ENCODE measurements at places on chromosomes 7 and 10.

- no peak for DNase-seq
Observed at GRCh38 chr10:121444520-121445165, 153.6 kb downstream of the FGFR2 start.

GRCh38 chr10:89351412-89351779, 23.6 kb downstream of the IFIT3 start:
- no peak for DNase-seq

GRCh38 chr10:75600833-75601232, 169.4 kb downstream of the LRMDA start:
- DNase-seq, result no peak

GRCh38 chr7:68977385-68978055, 620.8 kb upstream of the AUTS2 start:
- DNase-seq, result no peak

DNA sequence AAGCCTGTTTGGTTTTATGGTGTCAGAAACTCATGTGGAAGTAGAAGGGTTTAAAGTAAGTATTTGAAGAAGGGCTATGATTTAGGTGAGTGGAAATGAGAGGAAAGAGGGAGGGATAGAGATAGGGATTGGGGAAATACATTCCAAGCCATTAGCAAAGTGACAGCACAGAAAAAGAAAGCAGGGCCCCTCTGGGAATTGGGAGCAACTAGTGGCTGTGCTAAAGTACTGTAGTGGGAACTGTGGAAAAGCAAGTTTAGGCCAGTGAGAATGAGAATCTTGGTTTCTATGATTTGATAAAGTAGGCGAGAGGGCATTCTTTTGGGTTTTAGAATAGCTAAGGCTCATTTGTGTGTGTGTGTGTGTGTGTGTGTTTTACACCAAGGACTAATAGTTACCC, 5.0 kb downstream of the PRKG1 start:
- DNase-seq, result no peak
